ENCODE measurements at places on chromosomes 6 and 20.

- no peak for DNase-seq
Observed at GRCh38 chr6:17102258-17102870, 514 bp downstream of the STMND1 start.

GRCh38 chr20:47174456-47175243 lies 181.8 kb downstream of the ZMYND8 start:
- DNase-seq: no peak

DNA sequence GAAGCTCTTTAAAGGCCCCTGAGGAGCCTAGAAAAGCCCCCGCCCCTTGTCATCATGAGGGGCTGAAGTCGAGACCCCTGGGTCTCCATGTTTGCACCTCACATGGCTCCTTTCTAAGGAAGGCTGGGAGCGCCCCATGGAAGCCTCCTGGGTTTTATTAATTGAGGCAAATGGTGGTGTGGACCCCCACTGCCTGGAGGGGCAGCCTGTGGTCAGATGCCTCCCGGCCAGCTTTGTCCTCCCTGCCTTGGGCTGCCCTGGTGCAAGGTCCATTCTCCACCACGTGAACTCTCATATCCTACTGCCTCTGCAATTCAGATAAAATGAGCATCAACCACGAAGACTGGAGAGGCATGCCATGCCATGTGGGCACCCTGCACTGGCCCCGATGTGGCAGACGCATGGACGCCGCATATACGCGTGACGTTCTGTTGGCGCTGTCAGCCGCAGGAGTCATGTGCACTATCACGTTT lies 295.5 kb downstream of the TAF4 start:
- no peak for DNase-seq

- DNase-seq: no peak
Observed at GRCh38 chr6:143902827-143903226, 38.6 kb downstream of the ZC2HC1B start.

- DNase-seq: no peak
Observed at GRCh38 chr6:34242252-34243130, 5.8 kb downstream of the HMGA1 start.

GRCh38 chr6:84766118-84766798 lies 1.9 kb upstream of the TBX18 start:
- DNase-seq: no peak

Measured in NAMALWA (cell line).